Stimulated activated naive CD8-positive, alpha-beta T cell treated with anti-CD3 and anti-CD28 coated beads, Interleukin-15, amount 100 ng/mL, for 72 hours (primary cell): ENCODE measurements at places on chromosomes 11 and 22.

GRCh38 chr11:77778549-77778948, 42.0 kb downstream of the RSF1 start:
- DNase-seq = no peak

- no peak for DNase-seq
Measured at GRCh38 chr22:30054067-30054763, 26.0 kb upstream of the HORMAD2 start.

DNA sequence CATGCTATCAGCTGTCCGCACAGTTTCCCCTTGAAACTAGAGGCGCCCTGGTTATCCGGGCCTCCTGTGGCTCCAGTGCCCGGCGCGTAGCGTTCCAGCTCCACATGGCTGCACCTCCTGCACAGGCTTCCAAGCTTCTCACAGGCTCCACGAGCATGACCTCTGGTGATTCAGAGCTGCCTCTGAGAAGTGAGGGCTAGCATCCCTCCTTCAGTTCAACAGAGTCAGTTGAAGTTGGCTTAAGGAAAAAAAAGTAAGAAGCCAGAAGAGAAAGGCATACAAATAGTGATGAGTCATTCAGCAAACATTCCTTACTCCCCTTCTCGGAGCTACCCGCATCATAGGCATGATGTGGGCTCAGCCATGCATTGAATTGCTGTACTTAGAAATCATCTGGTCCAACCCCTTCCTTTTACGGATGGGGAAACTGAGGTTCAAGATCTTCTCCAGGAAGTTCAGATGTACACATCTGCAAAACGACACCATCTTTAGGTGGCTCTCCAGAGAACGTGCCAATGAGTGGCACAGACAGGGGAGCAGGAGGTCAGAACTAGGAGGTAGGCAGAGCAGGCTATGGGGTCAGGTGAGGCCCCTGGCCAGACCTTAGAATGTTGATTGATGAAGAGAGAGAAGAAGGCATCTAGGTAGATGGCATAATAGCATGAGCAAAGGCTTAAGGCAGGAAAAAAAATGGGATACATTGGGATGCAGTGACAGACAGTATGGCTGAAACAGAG, 216.3 kb upstream of the TBCEL start:
- no peak for DNase-seq

DNA sequence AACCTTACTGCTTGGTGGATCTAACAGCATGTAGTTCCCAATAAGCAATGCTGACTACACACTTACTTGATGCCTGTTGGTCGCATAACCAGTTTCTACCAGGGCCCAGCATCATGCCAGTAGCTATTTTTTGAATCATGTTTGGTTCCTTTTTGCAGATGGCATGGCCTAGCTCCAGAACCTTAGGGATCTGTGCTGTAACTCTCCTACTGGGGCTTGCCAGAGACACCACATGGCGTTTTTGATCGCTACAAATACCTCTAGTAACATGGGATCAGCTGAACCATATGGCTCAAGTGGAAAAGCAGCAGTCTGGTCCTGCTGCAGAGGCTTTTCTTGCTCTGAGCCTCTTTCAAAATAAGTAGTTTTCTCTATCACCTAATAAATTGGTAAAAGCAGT, 654.6 kb upstream of the API5 start:
- DNase-seq = no peak

DNA sequence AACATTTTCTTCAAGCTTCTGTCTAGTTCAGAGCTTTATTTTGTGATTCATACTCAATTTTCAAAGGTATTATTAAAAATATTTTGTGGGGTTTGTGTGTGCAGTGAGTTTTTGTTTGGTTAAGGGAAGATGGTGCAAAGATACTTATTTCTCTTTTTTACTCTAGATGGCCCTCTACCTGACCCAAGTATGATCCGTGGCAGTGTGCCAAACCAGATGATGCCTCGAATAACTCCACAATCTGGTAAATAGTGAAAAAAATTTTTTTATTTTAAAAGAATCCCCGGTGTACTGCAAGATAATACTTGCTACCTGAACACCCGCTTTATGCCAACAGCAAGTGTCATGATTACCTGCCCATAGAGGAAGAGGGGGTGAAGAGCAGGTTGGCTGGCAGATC, 54.2 kb downstream of the EP300 start:
- DNase-seq = no peak

DNA sequence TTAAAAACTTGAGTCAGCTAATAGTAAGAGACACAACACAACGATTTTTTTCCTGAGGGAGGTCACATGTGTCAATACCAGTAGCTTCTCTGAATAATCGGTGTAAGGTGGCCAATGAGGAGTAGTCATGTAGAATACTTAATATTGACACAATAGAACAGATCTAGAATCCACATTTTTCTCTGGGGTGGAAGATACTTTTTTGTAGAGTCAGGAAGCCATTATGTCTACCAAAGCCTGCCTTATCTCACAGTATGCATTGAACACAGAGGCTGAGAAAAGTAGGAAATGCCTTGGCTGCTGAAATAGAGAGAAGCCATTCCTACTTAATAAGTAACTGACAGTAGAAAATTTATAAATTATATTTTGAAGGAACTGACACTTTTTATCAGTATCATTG, 725.0 kb downstream of the METTL15 start:
- no peak for DNase-seq

DNA sequence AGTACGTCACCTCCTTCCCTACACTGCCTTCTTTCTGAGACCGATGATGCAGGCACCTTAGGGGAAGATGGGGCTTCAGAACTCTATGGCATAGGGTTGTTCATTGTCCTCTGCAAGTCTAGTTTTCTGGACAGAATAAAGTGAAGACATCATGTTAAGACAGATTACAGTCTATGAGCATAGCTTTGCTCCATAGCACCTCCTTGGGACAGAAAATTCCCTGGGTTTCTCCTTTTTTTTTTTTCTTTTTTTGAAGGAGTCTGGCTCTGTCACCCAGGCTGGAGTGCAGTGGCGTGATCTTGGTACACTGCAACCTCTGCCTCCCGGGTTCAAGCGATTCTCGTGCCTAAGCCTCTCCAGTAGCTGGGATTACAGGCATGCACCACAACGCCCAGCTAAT, 119.8 kb upstream of the CADM1 start:
- DNase-seq = no peak

GRCh38 chr22:45642986-45643385, 28.6 kb upstream of the ATXN10 start:
- no peak for DNase-seq
